EH (cell line): ENCODE measurements at places on chromosomes 7 and 10.

- DNase-seq: no peak
These were observed 57.5 kb upstream of the CABCOCO1 start for GRCh38 chr10:61605221-61605620.

DNA sequence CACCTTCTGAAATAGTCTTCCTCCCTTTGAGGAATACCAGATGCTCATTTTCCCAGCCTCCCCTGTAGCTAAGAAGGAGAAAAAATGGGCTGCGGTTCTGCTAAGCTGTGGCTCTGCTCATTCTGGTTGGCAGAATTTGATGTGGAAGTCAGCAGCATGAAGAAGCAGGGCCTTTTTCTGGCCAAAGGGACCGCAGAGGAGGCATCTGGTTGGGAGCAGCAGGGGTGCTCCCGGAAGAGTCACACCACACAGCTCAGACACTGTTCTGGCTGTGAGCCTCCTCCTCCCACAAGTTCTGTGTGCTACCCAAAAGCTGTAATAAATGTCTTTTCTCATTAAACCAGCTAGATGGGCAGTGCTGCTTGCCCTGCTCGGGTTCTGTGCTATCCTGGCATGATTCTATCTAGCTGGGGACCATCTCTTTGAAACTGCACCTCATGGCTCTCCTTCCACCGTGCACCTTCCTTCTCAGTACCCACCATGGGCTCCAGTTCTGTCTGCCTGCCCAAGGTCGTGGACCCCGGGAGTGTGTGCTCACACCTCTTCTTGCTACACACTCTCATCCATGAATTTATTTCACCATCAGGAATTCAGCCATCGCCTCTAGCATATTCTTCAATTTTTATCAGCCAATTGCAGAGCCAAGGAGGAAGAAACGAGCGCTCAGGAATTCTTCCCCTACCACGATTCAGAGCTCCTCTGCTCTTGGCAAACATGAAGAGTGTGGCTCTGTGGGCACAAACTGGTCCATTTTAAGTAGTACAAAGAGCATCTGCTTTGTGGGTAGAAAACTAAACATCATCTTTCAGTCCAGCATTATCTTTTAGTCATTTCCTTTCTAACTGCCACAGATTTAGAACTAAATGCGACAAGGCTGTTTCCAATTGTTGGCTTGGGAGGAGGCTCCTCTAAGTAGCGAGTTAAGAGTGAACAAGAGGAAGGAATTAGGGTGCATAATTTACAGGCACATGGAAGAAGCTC, 76.9 kb downstream of the FAM171A1 start:
- peak; percentile 73 for DNase-seq

DNA sequence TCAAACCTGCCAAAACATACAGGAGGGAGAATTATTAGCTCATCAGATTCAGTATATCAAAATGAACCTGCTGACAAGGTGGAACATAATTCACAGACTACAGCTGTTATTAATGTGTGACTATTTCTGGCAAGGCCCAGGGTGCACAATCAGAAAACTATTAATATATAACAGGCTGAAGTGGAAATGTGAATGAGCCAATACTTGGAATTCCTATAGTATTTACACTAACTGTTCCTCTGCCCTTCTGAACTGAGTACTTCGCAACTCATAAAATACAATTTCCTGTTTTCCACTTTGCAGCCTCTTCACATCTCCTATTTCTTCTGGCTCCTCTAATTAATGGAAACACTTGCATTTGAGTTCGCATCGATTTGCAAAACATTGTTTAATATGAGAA, 330.8 kb downstream of the DPP6 start:
- DNase-seq: no peak

DNA sequence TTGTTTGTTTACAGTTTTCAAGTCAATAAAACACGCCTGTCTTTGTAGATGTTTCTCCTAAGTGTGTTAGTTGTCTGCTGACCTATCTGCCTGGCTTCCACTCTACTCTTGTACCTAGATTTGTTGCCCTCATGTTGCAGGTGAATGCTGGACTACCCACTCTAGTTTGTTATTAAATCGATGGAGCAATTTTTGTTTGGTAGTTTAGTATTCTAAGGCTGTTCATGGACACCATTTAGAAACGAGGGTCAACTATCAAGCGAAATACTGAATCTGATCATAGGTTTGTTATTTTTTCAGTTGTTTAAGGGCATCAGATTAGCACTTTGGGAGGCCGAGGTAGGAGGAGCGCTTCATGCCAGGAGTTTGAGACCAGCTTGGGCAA, 29.1 kb upstream of the MKLN1 start:
- no peak for DNase-seq

- no peak for DNase-seq
These were observed 448.8 kb downstream of the GRM8 start for GRCh38 chr7:126803990-126804389.

DNA sequence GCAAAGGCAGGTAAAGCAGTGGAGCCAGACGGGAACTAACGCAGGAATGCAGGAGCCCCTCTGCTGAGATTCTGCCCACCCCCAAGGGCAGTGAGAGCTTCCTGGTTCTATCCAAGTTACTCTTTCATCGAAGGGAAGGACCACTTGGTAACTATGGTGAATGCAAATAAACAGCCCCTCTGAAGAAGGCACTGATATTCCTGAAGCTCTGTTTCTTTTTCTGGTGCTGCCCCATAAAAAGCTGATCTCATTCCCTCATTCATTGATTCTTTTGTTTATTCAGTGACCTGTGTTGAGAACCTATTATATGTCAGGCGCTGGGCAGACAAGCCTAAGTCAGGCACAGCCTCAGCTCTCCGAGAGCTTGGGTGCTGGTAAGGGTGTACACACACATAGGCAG, 217.3 kb downstream of the SNX10 start:
- no peak for DNase-seq

- no peak for DNase-seq
These were observed 11.9 kb downstream of the ZNF777 start for GRCh38 chr7:149448961-149449360.

DNA sequence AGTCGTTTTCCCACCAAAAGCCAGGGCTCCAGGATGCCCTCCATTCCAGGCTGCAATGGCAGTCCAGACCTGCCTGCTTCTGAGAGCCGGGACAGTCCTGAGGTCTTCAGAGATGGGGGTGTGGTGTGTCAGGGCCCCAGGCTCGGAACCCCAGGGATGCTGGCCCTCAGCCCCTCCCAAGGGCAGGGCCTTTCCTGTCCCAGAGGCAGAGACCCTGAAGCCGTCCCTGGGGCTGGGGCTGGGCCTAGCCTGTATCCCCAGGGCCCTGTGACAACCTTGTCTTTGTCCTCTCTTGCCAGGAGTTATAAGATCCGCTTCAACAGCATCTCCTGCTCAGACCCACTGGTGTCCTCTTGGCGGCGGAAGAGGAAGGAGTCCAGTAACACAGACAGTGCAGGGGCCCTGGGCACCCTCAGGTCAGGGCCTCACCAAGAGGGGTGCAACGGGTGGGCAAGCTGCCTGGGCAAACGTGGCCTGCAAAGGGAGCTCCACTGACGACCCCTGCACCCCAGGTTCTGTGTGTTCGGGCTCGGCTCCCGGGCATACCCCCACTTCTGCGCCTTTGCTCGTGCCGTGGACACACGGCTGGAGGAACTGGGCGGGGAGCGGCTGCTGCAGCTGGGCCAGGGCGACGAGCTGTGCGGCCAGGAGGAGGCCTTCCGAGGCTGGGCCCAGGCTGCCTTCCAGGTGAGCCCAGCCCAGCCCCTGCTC, 15.9 kb downstream of the NOS3 start:
- DNase-seq: no peak

GRCh38 chr10:112812586-112812985, 137.5 kb upstream of the TCF7L2 start:
- DNase-seq: no peak

DNA sequence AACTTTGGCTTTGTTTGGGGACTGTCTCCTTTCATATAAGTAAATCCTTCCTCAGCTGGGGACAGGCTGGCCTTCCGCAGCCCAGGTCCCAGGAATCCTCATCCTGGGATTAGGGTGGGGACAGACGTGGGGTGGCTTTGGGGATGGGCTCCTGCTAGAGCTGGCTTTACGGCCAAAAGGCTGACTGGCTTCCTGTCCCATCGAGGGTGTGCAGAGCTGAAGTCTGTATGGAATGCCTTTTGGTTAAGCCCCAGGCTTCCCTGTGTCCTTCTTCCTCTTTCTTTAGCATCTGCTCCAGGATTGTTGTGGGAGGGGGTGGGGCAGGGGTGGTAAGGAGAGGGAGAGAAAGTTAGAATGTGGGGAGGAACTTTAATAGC, 59.4 kb upstream of the AQP1 start:
- DNase-seq: peak; percentile 77

- DNase-seq: peak; percentile 9
These were observed 44.5 kb downstream of the FGFBP3 start for GRCh38 chr10:91864744-91865143.

GRCh38 chr10:60394446-60394845, 4.8 kb upstream of the ANK3 start:
- DNase-seq: no peak

GRCh38 chr10:35520996-35521395, 84.1 kb upstream of the GJD4 start:
- DNase-seq: no peak

GRCh38 chr7:108455551-108455997, 662 bp downstream of the NRCAM start:
- peak; percentile 6 for DNase-seq

- peak; percentile 23 for DNase-seq
These were observed 97.1 kb downstream of the GPR85 start for GRCh38 chr7:112989531-112989930.

DNA sequence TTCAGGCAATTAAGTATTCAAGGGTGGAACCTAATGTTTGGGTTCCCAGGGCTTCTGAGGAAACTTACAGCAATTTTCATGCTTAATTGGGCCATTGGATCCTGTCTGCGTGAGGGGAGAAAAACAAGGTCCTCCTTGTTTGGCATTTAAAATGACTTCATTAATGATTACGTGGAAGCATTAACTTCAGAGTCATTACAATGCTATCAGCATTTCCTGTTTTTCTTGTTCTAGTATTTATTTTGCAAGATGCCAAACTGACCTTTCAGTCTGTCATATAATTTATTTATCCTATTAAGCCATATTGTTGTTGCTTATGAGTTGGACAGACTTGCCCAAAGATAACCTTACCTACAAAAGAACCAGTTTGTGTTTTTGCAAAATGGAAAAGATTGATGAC, 324.1 kb upstream of the LRRN3 start:
- DNase-seq: no peak

DNA sequence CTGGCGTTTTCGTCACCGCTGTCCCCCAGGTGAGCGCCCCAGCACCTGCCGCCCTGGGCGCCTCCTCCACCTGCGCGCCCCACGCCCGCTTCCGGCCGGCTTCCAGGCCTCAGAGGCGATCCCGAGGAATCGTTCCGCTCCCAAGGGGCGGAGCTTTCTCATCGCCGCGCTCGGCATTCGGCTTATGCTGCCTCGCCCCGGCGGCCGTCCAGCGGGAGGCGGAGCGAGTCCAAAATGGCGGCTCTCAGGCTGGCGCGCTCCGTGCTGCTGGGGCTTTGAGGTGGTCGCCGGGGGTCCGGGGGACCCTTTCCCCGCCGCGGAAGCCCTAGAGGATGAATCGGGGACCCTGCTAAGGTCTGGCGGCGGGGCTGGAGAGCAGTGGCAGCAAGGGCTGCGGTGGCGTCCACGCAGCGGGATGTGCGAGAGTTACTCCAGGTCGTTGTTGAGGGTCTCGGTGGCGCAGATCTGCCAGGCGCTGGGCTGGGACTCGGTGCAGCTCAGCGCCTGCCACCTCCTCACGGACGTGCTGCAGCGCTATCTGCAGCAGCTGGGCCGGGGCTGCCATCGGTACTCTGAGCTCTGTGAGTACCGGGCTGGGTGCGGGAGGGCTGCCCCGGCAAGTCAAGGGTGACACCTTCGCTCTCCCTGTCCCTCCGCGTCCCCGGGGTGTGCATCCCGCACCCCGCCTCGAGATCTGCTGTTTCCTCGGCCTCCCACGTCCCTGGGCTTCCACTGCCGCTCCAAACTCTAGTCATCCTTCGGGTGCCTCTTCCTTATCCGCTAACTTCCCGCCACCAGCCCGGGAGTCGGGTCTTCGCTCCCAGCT, at the start of gene TAF3:
TSS of gene TAF3 (plus strand) at position 211 of the 826 bp plus-strand sequence. CDS start at position 416, 205 bp downstream.
- DNase-seq: peak; percentile 81

GRCh38 chr7:73999664-74000435, 28.1 kb upstream of the ELN start:
- DNase-seq: peak; percentile 98

GRCh38 chr10:46556515-46557318, at the start of gene GPRIN2:
TSS of gene GPRIN2 (minus strand) at chr10:46556658. CDS start at chr10:46550736, 5,922 bp downstream.
- no peak for DNase-seq

- no peak for DNase-seq
These were observed 492.5 kb downstream of the XPNPEP1 start for GRCh38 chr10:109430799-109431198.

DNA sequence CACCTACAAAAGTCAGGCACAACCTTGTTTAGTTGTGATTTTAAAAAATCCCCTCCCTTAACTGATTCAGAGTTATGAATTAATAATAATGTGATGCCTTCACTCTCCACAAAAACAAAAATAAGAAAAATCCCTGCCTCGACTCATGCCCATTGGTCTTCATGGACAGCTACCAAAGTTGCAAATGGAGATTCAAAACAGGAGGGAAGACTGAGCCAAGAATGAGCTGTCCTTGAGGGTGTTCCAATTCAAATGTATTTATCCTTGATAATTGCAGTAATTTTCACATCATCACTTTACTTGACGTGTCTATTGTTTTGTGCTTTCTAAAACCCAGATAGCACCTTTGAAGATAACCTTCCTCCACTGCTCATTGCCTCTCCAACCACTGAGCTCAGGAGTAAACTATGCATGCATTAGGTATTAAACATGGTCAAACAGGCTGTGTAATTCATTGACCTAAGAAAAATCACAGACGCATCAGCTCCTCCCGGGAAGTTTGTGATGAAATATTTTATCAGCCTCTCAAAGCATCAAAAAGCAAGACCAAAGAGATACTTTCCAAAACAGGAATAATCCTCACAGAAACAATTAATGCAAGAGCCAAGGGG, 712.7 kb upstream of the IGFBP3 start:
- no peak for DNase-seq

GRCh38 chr7:117237646-117238045, 85.2 kb downstream of the WNT2 start:
- no peak for DNase-seq

DNA sequence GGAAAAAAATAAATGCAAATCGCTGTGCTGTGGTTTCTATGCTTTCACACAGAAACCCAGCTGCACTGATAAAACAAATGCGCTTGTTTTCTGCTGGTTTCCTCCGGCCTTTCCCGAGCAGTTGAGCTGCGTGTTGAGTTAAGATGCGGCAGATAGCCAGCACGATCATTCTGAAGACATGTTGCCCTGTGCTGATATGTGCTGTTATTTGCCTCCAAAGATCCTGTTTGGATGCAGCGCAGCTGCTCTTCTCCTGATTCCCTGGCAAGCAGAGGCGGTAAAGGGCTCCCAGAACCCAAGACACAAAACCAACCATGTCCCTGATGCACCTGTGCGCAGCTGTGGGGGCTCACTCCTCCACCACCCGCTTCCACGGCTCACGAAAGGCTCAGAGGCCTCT, 225.4 kb downstream of the PAXIP1 start:
- DNase-seq: no peak

- no peak for DNase-seq
These were observed 95.7 kb downstream of the POU6F2 start for GRCh38 chr7:39073432-39073831.

GRCh38 chr7:148623586-148624282, 33.2 kb downstream of the C7orf33 start:
- peak; percentile 56 for DNase-seq
